Stimulated activated CD8-positive, alpha-beta memory T cell treated with anti-CD3 and anti-CD28 coated beads, Interleukin-2, amount 100 ng/mL, for 48 hours (primary cell): ENCODE measurements at places on chromosomes 12 and 14.
A peak's percentile ranks its signal among the peaks of the same experiment; 100 is the strongest.

DNA sequence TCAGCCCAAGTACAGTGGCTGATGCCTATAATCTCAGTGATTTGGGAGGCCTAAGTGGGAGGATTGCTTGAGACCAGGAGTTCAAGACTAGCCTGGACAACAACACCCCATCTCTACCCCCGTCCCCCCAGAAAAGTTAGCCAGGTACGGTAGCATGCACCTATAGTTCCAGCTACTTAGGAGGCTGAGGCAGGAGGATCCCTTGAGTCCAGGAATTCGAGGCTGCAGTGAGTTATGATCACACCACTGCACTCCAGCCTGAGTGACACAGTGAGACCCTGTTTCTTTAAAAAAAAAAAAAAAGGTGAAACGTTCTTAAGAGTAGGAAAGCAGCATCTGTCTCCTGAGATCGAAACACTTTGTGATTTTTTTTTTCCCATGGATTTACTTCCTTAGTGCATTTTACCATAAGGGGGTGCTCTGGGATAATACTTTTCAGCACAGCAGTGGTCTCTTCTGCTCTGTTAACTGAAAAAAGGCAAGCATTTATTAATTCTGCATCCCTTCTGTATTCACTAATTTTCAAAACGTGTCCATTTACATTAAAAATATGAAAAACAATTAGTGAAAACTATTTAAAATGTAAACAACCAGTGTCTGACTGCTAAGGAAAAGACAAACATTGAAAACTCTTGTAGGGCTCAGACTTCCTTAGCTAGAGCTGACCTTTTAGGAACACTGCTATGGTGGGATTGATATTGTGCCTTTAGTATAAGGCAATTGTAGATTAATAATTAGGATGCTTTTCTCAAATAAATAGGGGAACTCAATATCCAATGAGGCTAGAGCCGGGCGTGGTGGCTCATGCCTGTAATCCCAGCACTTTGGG lies 31.2 kb upstream of the USP44 start:
- no peak for DNase-seq

GRCh38 chr12:104764225-104765091 lies 193.6 kb downstream of the SLC41A2 start:
- no peak for DNase-seq

DNA sequence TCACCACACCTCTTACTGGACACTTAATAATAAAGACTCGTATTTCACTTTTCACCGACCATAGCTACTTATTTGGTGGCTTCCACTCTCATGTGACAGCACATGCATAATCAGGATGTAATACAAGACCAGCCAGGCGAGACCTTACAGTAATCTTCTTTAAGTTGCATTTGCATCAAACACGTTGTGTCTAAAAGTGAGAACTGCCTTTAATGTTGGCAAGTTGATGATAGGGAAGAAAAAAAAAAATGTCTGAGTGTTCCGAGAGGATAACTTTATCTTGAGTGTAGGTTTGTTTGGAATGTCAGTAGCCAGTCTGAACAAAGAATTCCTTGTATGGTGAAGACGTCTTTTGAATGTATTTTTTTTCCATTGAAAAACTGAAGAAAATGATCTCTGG lies 440.4 kb downstream of the ADAMTS20 start:
- no peak for DNase-seq

- no peak for DNase-seq
Measured at GRCh38 chr12:57852200-57852599, 5.7 kb upstream of the CTDSP2 start.

DNA sequence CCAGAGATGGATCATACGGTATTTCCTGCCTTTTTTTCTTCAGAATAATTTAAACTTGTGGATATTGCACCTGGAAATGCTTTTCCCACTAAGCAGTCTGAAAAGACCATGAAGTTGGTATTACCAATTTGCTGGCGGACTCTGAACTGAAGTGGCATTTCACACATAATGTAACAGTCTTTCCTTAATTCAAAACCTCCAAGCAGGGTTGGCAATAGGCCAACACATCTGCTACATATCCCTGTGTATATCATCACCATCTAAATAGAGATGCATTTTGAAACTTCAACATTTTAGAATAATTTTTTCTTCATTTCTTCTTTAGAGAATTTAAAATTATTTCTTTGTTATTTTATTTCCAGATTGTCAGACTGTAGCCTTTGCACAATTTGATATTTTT lies 100.5 kb downstream of the TSPAN8 start:
- DNase-seq, result no peak

- no peak for DNase-seq
Measured at GRCh38 chr14:100528962-100529560, 58.2 kb downstream of the BEGAIN start.

DNA sequence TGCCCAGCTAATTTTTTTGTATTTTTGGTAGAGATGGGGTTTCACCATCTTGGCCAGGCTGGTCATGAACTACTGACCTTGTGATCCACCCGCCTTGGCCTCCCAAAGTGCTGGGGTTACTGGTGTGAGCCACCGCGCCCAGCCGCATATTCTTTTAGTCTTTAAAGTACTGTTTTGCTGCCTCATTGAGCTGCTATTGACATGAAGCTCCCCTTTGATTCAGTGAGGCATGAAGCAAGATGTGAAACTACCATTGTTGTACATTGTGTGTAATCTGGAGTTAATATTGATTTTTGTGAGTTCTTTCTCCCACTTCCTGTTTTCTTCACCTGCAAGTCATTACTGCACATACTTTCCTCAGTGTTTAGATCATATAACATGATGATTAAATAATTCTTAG lies 80.8 kb downstream of the MNAT1 start:
- DNase-seq, result no peak

GRCh38 chr12:24796876-24797275 lies 152.0 kb downstream of the BCAT1 start:
- DNase-seq, result no peak

GRCh38 chr12:64685050-64685449 lies 74.2 kb downstream of the GNS start:
- no peak for DNase-seq

DNA sequence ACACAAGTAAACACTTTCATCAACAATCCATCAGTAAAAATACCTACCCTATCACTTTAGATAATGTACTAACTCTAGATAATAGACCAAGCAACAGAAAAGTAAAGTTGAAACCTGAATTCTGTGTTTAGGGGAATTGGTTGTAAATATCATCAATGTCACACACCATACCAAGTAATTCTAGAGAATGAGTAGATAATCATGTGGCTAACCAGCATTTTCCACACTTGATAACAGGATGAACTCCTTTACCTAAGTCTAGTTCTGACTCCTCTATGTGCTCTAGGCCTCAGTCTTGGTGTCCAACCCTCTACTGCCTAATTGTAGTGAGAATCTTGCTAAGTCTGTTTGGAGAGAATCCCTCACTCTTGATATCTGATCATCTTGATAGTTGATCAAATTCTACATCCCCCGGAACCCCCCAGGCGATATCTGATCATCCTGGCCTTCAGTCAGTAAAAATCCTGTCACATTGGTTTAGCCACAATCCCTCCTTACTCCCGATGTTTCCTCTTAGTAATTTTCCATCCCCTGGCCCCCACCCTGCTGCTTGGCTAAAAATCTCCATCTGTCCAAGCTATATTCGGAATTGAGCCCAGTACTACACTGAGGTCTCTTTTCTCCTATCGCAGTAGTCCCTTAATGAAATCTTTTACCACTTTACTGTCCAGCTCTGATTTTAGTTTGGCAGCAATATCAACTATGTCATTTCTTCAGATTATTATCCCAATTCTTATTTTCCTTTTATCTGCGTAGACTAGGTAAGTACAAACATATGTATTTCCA lies 3.4 kb upstream of the SLCO1A2 start:
- DNase-seq, result no peak

- no peak for DNase-seq
Measured at GRCh38 chr12:131917711-131918306, 11.3 kb upstream of the PUS1 start.

DNA sequence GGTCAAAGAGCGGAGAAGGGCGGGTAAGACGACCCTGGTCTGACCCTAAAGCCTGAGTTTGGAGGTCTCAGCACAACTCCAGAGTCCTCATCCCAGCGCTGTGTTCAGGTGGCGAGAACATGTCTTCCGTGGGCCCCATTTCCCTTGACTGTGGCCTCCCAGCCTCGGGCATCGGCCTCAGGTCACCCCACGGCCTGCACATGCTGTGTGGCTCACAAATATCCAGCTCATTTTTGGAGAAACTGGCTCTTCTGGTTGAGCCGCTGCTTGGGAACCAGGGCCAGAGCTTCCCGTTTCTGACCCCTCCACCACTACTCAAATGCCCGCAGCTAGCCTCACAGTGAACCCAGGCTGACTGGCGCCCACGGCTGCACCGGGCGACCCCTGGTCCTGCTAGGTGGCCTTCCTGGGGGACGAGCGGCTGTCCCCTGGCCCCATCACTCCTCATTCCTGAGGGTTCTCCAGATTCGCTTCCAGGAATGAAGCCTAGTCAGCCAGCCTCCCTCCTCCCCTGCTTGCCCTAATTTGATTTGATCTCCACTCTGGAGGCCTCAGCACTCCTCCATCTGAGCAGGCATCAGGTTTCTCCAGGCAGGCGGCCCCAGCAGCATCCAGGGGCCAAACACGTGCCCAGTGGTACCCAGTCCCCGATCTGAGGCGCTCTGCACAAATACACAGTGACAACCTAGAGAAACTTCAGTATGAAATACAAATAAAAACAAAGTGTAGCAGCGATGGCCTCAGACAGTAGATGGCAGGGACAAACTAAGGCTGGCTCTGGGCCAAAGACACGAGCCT lies 4.7 kb downstream of the P2RX2 start:
- DNase-seq, result no peak

GRCh38 chr12:24078318-24078765 lies 128.9 kb upstream of the SOX5 start:
- no peak for DNase-seq

- peak; percentile 85 for DNase-seq
Measured at GRCh38 chr12:6778574-6779550, 6.5 kb downstream of the LAG3 start.

DNA sequence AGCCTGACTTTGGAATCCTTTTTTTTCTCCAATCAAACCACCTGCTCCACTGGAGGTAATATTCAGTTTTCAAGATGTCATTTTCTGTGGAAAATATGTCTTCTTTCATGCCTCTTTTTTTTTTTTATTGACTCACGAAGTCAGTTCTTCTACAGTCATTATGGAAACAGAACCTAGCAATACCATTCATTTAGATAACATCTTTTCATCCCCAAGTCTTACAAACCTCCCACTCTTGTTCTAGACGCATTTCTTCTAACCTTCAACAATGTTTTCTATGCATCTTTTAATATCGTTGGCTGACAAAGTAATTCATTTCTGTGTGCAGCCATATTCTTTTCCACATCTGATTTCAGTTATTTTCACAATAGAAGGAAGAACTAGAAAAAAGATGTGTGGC lies 474.3 kb upstream of the CCDC196 start:
- no peak for DNase-seq

DNA sequence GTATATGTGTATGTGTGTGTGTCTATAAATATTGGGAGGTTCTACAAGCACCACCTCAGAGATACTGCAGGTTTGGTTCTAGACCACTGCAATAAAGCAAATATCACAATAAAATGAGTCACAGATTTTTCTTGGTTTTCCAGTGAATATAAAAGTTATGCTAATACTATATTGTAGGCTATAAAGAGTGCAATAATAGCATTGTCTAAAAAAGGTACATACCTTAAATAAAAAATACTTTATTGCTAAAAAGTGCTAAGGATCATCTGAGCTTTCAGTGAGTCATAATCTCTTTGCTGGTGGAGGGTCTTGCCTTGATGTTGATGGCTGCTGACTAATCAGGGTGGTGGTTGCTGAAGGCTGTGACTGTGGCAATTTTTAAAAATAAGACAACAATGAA lies 111.1 kb downstream of the VEZT start:
- no peak for DNase-seq

DNA sequence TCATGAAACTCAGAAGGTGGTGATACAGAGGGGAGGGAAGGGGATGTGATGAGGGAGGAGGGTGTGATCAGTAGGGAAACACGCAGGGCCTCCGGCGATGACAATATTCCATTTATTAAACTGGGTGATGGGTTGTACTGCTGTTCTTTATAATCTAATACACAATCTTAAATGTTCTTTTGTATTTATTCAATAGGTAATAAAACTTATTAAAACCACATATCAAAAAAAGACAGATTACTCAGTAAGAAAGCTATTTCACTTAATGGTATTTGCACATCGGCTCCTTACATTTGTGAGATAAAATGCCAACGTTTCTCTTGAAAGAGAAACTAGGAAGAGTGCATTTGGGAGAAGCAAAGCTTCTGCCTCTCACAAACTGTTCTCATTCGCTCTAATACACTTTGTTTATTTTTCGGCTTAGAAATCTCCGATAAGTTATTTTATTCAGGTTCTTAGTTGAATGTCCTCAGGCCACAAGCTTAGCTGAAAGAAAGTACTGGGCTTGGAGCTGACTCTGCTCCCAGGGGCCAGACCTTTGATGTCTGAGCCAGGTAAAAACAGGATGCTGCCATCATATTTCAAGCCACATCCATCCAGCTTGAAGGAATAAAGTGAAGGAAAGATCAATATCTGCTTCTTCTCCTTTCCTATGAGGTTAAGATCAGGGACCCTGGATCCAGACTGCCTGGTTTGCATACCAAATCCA lies 17.5 kb downstream of the STON2 start:
- no peak for DNase-seq

- DNase-seq, result no peak
Measured at GRCh38 chr14:53093206-53093605, 59.9 kb downstream of the DDHD1 start.

DNA sequence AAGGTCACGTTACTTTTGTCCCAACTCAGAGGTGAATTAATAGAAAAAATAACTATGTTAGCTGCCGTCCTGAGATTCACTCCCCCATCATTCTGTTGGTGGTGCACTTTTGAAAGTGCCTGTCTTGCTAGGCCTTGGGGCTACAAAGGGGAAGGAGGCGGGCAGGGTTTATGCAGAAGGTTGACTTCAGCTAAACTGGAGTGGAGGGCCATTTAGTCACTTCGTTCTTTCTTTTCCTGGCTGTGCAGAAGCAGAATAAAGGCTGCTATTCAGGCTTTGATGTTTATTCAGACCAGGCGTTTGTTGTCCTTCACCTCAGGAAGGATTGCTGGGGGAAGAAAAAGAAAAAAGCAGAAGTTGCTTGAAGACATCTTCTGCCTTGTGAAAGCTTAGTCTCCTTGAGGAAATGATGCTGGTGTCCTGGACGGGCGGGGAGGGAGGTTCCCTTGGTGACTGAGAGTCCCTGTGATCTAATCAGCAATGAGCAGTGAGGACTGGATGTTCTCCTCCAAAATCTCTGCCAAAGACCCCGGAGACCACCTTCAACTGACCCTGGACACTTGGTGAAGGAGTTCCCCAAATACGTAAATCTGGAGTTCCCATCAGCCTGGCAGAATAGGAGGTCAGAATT lies 4.0 kb downstream of the GLT1D1 start:
- no peak for DNase-seq

GRCh38 chr12:110680032-110680431 lies 8.9 kb downstream of the HVCN1 start:
- DNase-seq, result no peak

DNA sequence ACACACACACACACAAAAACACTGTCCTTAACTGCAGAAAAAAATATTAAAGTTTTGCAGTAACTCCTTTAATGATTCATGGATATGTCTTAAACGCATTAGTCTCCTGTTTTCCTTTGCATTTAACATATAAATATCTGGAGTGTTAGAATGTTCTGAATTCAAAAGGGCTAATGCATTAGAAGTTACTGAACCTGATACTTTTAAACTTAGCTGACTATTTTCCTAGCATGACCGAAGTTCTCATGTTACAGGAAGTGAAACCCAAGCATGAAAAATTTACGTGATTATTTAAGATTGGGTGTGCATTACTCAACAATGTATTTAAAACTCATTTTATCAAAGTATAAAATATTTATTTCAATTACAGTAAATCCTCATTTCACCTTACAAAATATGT lies 791.2 kb downstream of the FLRT2 start:
- DNase-seq, result no peak
